ENCODE measurements at places on chromosomes 11 and 22.

DNA sequence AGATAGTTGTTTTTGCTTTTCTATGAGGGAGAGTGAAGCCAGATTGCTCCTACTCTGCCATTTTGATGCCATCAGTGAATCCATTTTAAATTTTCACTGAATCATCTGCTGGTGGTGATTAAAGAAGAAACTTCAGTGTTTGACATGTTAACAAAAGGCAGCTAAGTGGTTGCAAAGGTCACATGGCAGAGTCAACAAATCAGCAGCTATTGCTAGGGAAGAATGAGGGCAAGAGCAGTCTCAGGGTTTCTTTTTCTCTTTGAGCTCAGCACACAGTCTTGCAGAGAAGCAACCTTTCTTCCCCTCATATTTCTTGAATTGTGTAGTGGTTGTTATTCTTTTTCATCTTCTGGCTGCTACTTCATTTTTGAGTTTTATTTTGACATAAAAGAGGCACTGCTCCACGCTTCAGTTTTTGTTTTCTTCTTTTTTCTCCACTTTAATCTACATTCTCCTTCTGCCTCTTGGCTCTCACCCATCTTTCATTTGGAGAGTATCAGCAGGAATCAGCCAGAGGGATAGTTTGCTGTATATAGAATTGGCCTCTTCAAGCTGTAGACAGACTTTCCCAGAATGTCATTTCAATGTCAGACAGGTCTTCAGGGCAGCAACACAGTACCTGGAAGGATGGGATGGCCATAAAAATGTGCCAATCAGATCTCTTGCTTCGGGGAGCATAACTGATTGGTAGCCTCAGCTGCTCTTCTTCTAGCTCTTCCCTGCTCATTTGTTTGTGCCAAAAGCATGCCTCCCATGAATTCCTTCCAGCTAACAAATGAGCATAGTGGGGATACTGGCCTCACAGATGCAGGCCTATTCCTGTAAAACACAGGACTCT, 153.9 kb downstream of the TRPC6 start:
- no peak for DNase-seq

DNA sequence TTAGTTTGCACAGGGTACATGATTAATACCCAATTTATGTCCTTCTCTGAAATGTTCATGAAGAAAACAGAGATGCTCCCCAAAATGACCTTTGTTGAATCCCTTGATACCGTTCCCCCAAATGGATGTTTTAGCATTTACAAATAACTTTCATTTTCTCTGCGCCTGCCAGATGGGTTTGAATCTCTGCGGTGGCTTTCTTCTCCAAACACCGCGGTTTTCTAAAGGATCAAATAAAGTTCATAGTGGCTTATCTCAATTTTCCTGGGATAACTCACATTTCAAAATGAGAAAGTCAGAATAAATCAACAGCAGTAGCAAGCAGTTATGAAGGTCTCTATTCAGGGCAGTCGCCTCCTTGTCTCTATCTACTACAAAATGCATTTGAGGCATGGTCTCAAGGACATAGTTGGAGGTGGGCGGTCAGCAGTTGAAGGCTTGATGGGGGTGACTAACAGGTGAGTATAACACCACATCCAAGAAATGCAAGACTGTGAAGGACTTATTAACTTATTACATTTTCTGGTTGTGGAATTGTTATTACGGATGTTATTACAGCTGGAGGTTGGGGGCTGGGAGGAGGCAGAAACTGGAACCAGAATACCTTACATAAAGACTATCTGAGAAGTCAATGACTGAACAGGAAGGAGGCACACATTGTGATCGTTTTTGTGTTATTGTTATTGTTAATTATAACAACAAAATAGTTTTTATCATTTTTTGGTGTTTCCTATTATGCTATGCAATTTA, 1513.3 kb downstream of the FAM181B start:
- no peak for DNase-seq

- no peak for DNase-seq
Observed at GRCh38 chr22:23509571-23510302, 70.4 kb downstream of the IGLL1 start.

- no peak for DNase-seq
Observed at GRCh38 chr11:19648321-19648720, 64.3 kb upstream of the NAV2 start.

GRCh38 chr11:76768088-76768908, 14.9 kb upstream of the TSKU start:
- DNase-seq, result no peak

DNA sequence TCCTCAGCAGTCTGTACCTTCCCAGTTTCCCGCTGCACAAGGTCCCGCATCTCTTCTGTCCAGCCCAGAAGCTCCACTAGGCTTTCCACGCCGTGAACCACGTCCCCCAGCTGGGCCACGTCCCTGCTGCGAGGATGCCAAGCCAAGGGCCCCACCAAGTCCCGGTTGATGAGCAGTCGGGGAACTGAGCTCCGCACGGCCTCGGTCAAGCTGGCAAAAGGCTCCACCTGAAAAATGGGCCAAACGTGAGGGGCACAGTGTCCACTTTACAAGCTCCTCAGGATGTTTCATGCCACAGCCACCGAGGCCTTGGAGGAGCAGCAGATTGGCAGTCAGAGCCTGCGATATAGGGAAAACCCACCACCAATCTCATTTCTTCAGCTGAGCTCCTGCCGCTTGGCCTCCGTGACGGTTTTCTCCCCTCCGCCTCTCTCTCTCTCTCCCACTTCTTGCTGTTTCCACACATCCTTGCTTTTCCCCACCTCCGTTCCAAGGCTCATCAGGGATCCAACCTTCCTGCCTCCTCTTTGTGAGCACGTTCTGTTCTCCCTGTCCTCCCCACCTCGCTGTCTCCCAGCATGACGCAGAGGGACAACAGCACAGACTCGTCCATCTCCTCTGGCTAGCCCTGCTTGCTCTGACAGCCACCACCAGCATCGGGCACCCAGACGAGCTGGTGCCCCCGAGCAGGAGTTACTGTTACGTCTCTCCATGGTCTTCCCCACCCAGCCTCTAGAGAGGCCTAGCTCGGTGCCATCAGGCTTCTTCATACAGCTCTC, 11.5 kb downstream of the RIC8A start:
- DNase-seq, result no peak

DNA sequence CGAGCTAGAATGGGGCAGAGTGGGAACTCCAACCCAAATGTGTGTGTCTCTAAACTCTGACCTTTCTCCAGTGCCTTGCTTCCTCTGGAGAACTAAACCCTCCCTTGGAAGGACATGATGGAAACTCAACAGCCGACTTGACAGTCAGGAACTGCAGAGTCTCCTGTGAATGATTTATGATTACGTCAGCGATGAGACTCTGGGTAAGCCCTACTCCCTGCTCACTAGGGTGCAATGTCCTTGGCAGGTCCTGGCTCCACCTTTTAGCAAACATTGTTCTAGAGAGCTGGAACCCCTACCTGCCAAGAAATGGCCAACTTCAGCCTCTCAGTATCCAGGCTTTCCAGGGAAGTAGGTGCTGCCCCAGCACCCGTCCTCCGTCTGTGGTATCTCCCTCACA, 96.1 kb upstream of the CD82 start:
- no peak for DNase-seq

- DNase-seq, result no peak
Observed at GRCh38 chr11:45436118-45436517, 150.0 kb upstream of the SYT13 start.

- DNase-seq, result no peak
Observed at GRCh38 chr11:3853899-3854659, 1.4 kb upstream of the STIM1 start.

GRCh38 chr11:96642583-96642982, 252.8 kb downstream of the JRKL start:
- no peak for DNase-seq

DNA sequence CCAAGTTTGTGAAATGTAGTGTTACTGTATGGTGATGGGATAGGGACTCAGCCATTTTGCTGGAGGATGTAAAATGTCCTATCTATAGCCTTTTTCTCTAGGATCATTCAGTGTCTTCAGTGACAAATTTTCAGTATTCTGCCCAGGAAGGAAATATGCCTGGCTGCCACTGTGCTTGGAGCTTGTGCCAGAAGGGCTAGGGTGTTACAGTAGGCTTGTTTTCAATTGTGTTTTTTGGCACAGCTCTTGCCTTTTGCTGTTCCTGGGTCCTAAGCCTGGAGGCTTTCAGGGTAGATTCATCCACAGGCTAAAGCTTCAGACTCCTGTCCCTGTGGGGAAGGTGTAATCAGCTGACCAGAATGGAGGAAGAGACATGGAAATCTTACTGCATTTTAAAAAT, 22.0 kb upstream of the PHOX2A start:
- no peak for DNase-seq

DNA sequence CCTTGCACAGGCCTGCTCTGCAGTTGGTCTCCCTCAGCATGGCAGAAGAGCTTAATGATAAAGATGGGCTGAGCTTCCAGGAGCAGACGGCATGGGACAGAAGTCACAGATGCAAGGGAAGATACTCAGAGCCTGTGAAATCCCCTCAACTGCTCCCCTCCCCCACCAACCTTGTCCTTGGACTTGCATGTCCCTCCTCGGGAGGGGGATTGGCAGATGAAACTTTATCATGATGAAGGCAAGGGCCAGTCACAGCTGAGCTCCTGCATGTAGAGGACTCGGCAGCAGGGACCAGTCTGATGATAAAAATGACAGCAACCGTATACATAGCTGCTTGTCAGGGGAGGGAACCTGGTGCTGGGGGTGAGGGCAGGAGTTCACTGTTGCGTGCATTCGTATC, 6.8 kb upstream of the SLC22A8 start:
- no peak for DNase-seq

- no peak for DNase-seq
Observed at GRCh38 chr11:110075847-110076208, 17.4 kb upstream of the ZC3H12C start.

DNA sequence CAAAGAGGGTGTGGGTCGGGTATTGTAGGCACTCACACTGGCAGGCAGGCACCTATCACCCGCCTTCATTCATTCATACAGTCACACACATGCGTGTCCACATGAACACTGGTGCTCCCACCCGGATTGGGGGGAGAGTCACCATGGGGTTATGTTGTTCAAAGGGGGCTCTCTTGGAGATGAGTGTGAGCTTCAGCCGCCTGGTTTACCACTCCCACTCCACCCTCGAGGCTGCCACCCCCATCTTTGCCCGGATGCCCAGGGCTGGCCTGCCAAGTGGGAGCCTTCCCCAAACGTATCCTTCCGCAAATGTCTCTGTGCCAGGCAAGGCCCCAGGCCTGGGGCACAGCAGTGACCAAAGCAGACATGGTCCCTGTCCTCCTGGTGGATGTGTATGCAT, 22.6 kb downstream of the MRGPRD start:
- DNase-seq, result peak; percentile 6

DNA sequence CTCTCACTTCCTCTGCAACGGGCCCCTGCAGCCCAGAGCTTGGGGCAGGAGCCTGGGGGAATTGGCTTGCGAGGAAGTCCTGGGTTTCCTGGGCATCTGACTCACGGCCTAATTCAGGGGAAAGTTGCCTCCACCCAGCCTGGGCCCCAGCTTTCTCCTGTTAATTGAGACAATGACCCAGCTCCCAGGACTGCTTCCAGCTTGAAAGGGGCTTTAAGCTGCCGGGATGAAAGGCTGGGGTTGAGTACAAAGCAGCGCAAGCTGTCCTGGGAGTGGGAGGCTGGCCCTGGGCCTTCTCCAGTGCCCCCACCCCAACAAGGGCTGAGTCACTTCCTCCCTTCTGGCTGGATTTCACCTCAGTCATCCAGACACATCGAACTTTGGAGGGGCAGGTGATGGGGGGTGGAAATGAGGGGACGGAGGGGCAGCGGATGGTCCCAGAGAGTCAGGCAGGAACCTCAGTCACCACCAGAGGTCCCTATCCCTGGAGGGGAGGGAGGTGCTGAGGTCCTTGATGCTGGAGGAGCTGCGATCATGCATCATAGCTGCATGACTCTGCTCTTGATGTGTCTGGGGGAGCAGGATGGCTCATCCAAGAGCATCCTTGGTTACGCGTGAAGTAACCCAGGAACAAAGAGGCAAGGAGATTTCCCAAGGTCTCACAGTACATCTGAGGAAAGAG, 30.1 kb upstream of the OAF start:
- DNase-seq, result peak; percentile 53

DNA sequence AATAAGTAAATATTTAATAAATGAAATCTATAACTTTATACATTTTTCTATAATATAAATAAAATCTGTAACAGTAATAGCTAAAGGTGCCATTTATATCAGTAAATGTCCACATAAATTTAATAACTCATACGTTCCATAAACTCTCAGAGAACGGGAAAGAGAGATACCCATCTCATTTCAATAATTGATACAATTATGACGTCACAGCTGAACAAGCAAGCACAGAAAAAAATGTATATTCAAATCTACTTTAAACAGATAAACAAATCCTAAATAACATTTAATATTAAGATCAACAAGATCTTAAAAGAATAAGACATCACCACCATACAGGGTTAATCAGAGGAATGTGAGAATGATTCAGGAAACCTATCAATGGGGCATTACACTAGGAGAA, 1136.5 kb downstream of the TBC1D22A start:
- DNase-seq, result no peak

DNA sequence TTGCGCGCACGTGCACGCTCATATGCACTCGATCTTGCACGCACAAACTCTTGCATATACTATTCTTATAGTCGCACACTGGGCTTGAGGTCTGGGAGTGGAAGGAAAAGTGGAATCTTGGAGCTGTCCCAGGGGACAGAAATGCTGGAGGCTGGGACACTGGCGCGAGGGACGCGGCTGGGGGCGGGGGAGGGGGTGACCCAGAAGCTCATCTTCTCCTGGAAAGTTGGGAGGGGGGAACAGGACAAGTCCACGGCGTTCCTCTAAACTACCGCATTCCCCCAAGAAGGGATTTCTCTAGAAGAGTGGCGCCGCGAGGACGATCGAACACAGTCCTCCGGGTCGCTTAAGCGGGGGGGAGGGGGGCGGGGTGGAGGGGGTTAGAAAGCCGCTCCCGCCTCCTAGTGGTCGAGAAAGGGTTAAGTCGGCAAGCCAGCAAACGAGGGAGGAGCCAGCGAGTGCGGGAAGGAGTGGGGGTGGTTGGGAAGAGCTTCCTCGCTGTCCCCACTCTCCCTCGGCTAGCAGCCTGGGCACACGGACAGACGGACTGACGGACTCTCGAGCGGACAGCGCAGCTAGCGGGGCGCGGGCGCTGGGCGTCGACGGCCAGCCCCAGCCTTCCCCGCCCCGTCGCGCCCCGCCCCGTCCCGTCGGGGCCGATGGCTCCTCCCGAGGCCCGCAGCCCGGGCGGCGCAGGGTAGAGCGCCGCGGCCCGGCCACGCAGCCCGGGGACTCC, at the start of gene RTN4RL2:
Gene RTN4RL2, plus strand, starts transcription at position 507 of the 736 bp plus-strand sequence. CDS start 338 bp downstream, outside the sequence.
- DNase-seq, result peak; percentile 88

- no peak for DNase-seq
Observed at GRCh38 chr11:107702723-107703122, 9.1 kb downstream of the SLN start.

- DNase-seq, result no peak
Observed at GRCh38 chr11:110984147-110984546, 261.4 kb upstream of the POU2AF2 start.
